ENCODE measurements at places on chromosomes 6 and 20.

DNA sequence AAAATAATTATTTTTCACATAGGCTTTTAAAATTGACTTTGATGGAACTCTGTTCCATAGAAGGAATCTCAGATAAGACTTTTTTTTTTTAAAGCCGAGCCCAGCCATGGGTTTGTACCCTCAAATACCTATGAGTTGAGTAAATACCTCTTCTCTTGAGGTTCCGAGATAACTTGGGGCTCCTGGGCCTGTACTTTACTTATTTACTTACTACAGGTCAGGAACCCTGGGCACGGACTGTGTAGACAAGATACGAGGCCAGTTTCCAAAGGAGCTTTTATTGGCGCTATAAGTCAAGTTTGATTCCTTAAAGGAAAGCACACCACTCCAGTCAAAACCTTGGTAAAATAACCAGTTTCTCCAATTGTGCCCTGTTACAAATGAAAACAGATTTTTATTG is 7.5 kb downstream of the AFG1L start:
- H3K27me3 ChIP-seq, result no peaks in the 10 kb centered on the region
- no peak for DNase-seq
- H3K4me3 ChIP-seq, result no peak overlapping the region
- H3K27ac ChIP-seq, result no peak overlapping the region
- no peaks in the 10 kb centered on the region for H3K36me3 ChIP-seq
- H3K4me1 ChIP-seq, result no peaks in the 10 kb centered on the region

DNA sequence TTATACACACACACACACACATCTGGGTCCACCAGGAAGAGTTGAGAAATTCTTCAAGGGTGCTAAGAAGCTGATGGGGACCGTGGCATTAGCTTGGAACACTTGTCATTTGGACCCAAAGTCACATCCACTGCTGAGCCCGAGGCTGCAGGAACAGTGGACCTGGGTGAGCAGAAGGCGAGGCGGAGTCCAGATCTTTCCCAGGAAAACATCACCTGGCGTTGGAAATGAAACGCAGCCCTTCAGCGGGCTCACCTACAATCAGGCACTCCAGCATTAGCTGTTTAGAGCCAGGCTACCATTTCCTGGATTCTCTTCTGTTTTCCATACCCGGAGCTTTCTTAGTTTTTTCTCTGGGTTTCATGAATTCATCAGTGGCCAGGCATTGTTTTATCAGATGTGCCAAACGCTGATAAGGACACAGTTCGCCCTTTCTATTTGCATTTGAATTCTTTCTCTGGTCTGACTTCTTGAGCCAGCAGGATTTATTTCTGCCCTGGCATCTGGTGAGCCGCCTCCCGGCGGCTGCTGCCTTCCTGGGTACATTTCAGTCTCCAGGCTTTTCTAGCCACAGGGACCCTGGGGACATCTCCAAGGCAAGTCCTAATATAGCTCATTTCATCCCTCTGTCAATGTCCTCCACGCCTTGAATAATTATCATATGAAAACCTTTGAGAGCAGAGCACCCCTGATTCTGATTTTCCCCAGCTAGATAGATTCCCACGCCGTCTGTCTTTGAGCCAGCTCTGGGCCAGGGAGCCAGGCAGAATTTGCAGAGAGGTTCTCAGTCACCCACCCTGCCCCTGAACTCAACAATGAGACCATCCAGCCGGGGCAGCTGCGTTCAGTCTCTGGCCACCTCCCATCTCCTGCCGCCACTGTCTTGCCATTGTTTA is 170.9 kb downstream of the TTLL2 start:
- no peak overlapping the region for H3K27ac ChIP-seq
- H3K4me3 ChIP-seq, result no peak overlapping the region
- no peaks in the 10 kb centered on the region for H3K4me1 ChIP-seq
- no peak for DNase-seq
- H3K27me3 ChIP-seq, result peaks cover 17% of the 10 kb centered on the region

DNA sequence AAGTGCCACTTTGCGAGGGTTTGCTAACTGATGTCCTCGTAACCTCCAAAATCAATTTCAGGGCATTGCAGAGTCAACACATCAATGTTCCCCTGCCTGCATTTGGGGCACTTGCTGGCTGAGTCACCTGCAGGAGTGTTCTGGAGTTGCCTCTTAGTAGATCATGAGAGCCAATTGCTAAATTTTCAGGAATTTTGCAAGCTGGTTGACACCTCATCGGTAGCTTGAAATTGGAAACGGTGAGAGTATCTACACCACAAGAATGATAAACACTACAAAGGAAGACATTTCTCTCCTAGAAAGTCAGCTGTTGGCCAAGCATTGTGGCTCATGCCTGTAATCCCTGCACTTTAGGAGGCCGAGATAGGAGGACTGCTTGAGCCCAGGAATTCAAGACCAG is 10.8 kb upstream of the BFSP1 start:
- no peaks in the 10 kb centered on the region for H3K36me3 ChIP-seq
- peaks cover 69% of the 10 kb centered on the region for H3K27me3 ChIP-seq
- no peak for DNase-seq
- no peak overlapping the region for H3K27ac ChIP-seq
- peaks cover 2% of the 10 kb centered on the region for H3K4me1 ChIP-seq

GRCh38 chr6:137265561-137266308 is 46.5 kb upstream of the IFNGR1 start:
- no peak for DNase-seq
- peaks cover 46% of the 10 kb centered on the region for H3K4me1 ChIP-seq
- H3K4me3 ChIP-seq, result no peak overlapping the region

DNA sequence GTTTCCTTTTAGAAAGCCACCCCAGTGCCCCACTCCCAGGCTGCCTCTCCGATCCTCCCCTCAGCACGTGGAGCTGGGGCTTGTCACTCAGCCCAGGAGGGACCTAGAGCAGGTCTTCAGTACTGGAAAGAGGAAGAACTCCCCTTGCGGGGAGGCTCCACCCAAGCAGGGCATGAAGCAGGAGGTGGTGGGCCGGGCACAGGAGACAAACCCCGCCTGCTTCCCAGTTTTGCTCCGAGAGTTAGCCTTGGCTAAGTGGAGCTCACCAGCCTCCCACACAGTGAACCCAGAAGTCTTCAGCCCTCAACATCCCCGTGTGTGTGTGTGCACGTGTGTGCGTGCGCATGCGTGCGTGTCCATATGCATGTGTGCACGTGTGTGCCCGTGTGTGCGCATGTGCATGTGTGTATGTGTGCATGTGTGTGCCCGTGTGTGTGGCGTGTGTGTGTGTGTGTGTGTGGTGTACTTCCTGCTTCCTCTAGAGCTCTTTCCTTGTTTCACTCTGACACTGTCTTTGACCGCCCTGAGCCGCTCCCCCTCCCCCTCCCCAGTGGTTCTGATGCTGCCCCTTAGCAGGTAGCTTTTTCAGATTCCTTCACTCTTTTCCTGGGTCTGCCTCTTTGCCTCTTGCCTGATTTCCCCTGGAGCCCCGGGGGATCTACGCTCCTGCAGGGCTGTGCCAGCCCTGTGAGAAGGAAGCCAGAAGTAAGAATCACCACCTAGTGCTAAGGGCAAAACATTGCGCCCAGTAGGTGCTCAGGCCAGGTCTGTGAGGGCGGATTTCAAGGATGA is 239.8 kb downstream of the CDC5L start:
- no peaks in the 10 kb centered on the region for H3K4me1 ChIP-seq
- H3K4me3 ChIP-seq, result no peak overlapping the region
- H3K36me3 ChIP-seq, result no peaks in the 10 kb centered on the region

DNA sequence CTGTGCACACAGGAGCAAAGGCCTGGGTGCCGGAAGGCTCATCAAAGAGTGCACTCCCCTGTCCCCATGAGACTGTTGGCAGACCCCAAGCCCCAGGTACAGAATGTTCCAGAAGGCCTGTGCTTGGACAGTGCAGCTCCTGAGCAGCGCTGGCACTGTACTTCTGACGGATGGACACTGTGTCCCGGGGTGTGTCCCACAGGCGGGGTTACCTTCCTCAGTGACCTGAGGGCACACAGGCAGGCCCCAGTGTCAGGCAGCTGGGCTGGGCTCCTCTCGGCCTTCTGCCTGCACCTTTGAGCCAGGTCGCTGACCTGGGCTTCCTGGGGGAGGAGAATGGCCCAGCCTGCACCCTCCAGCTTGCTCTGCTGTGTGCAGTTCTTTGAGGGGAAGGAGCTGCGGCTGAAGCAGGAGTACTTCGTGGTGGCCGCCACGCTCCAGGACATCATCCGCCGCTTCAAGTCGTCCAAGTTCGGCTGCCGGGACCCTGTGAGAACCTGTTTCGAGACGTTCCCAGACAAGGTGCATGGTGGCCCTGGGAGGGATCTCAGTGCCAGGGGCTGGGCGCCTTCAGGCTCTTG is 30.1 kb downstream of the PYGB start:
- no peak overlapping the region for H3K27ac ChIP-seq
- peaks cover 21% of the 10 kb centered on the region for H3K36me3 ChIP-seq
- H3K27me3 ChIP-seq, result no peaks in the 10 kb centered on the region
- DNase-seq, result no peak
- H3K4me3 ChIP-seq, result no peak overlapping the region
- H3K4me1 ChIP-seq, result peaks cover 7% of the 10 kb centered on the region

DNA sequence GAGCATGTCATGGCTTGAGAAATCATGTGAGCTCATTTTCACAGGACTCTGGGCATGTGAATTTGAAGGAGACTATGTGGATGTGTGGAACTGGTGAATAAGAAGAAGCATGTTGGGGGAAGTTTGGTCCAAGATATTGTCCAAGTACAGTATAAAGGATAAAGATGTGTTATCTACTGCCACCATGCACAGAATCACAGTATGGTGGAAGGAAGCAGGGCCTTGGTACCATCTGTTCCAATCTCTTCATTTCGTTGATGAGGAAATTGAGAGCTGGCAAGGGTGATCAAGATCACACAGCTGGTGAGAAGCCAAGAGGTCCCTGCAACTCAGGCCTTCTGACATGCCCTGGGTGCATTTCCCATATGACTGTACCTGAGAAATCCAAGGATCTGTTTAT is 31.5 kb upstream of the RIPOR2 start:
- H3K36me3 ChIP-seq, result no peaks in the 10 kb centered on the region
- H3K4me3 ChIP-seq, result no peak overlapping the region
- H3K27me3 ChIP-seq, result no peaks in the 10 kb centered on the region
- DNase-seq, result no peak
- H3K4me1 ChIP-seq, result peaks cover 75% of the 10 kb centered on the region

DNA sequence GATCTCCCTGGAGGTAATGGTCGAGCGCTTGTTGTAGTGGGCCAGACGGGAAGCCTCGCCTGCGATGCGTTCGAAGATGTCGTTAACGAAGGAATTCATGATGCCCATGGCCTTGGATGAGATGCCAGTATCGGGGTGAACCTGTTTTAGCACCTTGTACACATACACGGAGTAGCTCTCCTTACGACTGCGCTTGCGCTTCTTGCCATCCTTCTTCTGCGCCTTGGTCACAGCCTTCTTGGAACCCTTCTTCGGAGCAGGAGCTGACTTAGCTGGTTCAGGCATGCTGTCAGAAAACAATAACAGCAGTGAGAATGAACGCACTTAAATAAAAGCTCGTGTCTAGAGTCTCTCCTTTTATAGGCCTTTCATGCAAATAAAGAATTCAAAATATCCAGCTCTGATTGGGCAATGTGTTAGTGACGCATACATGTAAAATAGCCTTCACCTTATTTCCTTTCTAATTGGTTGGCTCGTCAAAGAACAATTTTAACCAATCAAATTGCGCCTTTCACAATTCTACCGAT is 129.2 kb downstream of the HFE start:
- H3K4me1 ChIP-seq, result no peaks in the 10 kb centered on the region
- H3K4me3 ChIP-seq, result no peak overlapping the region
- no peaks in the 10 kb centered on the region for H3K36me3 ChIP-seq
- no peaks in the 10 kb centered on the region for H3K27me3 ChIP-seq
- H3K27ac ChIP-seq, result no peak overlapping the region

DNA sequence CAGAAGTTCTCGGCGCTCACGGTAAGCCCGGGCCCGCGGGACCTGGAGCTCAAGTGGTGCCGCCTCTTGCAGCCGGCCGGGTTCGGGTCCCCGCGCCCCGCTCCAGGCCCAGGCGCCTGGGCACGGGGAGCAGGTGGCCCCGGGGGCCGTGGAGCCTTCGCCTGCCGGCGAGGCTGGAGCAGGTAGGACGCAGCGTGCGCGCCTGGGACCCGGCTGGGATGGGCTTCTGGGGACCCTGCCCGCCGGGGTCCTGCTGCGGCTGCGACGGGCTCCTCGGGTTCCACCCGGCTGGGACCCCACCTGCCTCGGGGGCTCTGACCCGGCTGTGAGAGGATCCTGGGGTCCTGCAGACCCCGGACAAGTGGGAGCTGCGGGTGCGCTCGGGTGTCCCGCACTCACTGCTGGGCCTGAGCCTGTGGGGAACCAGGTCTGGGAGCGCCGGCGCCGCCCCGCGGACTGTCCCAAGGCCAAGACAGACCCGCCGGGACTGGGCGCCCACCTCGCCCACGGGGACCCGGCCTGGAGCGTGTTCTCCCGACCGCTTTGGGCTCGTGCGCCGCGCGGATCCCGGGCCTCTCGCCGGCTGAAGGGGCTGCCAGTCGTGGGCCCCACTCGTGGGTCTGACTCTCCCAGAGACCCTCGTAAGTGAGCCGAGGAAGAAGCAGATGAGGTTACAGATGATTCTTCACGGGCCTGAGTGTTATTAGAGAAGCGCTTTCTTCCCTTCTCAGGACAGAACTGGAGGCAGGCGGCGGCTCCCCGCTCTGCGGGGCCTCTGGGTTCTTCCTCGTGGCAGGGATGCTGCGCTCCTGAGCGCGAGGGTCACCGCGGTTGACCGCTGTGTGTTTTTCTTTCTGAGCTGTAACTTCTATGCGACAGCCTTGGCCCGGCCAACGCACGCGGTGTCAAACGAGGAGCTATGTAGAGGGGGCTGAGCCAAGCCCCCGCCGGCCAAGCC is 729 bp downstream of the SMOC2 start:
- no peak overlapping the region for H3K27ac ChIP-seq
- H3K27me3 ChIP-seq, result peaks cover 62% of the 10 kb centered on the region
- H3K4me3 ChIP-seq, result no peak overlapping the region
- H3K4me1 ChIP-seq, result no peaks in the 10 kb centered on the region

DNA sequence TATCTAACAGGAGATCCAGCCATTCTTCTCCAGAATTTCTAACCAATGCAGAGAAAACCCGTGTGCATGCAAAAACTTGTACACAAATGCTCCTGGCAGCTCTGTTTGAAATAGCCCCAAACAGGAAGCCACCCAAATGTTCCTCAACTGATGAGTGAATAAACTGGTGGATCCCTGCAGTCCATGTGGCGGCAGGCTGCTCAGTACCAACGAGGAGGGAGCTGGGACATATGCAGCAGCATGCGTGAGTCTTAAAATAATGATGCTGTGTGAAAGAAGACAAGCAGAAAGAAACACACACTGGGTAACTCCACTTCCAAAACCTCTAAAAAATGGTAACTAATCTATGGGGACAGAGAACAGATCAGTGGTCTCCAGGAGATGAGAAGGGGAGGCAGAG is 542.1 kb upstream of the AGPAT4 start:
- DNase-seq, result no peak
- H3K4me3 ChIP-seq, result no peak overlapping the region
- no peaks in the 10 kb centered on the region for H3K4me1 ChIP-seq
- H3K27me3 ChIP-seq, result no peaks in the 10 kb centered on the region

GRCh38 chr6:122736163-122736562 is 43.4 kb upstream of the FABP7 start:
- H3K4me3 ChIP-seq, result no peak overlapping the region
- H3K27me3 ChIP-seq, result peaks cover 9% of the 10 kb centered on the region
- H3K4me1 ChIP-seq, result no peaks in the 10 kb centered on the region
- DNase-seq, result no peak

Measured in central memory CD8-positive, alpha-beta T cell (primary cell).